Posterior vena cava (tissue), 2 donors: ENCODE measurements at places on chromosomes 5 and 9. TPM values are rescaled to one million over a fixed set of nuclear protein-coding genes. Genes with fewer than 3 reads are reported as not detected.

CDX1 gene
- not detected for total RNA-seq

DNA sequence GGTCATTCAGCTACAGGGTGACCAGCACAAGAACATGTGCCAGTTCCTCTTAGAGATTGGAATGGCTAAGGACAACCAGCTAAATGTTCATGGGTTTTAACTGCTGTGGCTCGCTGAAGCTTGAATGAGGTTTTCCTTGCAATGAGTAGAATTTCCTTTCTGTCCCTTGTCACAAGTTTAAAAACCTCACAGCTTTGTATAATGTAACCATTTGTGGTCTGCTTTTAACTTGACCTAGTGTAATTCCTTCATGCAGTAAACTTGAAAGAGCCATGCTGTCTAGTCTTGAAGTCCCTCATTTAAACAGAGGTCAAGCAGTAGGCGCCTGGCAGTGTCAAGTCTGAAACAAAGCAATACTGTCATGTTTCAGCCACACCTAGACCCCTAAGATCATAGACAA is 181.3 kb upstream of the DMRT1 start:
- DNase-seq = no peak

- DNase-seq = no peak
Observed at GRCh38 chr5:149999359-149999758, 1.1 kb downstream of the TIGD6 start.

DNA sequence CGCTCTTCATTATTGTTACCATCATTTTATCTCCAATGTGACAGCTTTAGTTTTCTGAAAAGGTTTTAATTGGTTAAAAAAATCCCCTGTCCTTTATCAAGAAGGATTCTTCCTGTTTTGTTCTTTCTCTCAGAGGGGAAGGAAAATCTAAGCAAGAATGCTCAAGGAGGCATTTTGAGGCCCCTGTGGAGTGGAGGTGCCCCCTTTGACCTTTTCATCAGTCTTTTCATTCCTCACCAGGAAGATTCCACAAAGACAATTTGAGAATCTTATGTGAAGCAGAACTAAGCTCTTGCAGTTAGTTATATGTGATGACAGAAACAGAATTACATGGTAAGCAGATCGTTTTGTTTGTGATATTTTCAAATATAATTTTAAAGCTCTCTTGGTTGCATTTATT is 489.6 kb downstream of the MAN2A1 start:
- DNase-seq = no peak

DNA sequence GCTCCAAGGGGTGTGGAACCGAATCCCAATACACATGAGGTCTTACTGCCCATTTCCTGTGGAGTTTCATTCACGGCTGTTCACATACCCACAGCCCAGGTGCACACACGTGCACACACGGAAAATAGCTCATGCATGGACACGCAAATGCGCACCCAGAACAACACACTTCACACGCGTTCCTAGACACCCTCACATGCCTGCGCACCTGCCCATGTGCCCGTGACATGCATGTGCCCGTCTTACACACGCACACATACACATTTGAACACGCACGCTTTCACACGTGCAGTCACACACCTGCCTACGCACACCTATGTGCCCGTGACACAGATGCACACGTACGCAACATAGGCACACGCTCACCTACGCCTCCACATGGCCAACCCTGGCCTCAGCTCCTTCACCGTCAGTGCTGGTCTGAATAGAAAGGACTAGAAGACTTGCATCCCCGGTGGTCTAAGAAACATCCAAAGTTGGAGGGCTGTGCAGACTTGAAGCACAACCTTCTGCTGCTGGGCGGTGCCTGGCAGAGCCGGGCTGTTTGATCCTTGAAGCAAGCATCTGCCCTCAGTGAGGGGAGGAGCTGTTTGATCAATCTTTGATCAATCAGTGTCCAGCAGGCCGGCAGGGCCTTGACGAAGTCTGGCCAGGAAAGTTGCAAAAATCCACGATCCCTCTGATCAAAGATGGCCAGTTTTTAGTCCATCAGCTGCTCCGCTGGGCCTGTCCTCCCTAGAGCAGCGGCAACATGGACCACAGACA is 164.7 kb downstream of the OLFM1 start:
- peak; percentile 59 for DNase-seq
